ENCODE measurements at places on chromosomes 6 and 20.

GRCh38 chr6:3457710-3458602 lies 1.1 kb upstream of the SLC22A23 start:
- DNase-seq, result no peak

DNA sequence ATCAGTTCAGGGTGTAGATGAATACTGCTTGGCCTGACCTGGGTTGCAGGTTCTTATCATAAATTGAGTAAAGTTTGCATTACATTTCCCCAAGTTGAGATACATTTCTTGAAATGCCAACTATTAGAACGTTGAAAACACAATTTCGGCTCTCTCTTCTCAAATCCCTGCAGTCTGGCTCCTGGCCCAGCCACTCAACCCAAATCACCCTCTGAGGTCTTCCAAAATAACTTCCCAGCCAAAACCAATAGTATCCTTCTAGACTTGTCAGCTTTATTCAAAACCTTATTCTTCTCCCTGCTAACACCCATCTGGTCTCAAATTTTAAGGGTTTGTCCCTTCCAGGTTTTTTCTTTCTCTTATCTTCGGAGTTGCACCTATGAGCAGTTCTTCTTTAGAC lies 263.6 kb downstream of the EYA4 start:
- DNase-seq, result no peak

DNA sequence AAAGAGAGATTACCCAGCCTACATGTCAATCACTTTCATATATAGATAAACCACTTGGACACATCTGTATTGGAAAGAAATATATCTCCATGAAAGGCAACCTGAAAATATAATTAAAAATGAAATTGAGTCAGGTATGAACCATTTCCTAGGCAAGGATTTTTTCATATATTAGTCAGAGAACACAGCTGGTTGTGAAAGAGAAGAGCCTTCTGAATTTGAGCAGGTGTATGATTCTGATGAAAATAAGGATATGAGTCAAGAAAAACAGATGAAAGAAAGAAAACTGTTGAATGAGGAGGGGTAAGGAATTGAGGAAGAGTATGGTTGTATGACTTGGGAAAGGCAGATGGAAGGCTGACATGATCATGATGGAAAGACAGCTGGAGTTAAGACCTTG lies 441.1 kb downstream of the HAO1 start:
- no peak for DNase-seq

GRCh38 chr6:26197636-26197932 lies 110.4 kb downstream of the HFE start:
- DNase-seq, result no peak

DNA sequence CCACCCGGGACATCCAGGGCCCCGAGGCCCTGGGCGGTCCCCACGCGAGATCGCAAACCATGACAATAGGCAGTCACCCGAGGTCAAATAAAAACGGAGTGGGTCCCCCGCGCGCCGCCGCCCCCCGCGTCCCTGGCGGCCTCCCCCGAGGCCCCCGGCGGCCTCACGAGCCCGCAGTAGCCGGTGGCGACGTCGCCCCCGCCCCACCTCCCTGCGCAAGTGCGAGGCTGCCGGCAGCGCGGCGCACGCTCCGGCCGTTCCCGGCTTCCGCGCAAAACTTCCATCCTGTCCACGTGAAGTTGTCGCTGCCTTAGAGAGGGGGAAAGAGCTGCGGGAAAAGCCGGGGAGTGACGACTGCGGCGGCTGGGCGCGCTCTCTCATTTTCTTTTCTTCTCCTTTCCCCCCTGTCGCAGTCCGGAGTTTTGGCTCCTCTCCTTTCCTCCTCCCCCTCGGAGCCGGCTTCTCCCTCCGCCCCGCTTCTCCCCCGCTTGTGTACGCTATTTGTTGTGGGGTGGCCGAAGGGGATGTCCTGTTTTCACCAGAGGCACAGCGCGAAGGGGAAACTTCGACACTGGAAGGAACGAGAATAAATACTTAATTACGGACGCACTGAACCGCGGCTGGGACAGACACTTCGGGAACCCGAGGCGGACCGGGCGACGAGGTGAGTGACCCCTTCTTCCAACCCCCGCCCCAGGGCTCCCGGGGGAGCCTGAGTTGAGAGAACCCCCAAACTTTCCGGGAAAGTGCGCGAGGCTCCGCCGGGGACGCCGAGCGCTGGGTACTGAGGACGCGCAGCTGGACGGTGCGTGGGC lies at the start of gene EYA4:
Gene EYA4, plus strand, starts transcription at position 272 of the 815 bp plus-strand sequence. CDS start 33,424 bp downstream, outside the sequence.
- no peak for DNase-seq
